HuH-7 (cell line): ENCODE measurements at places on chromosomes 16 and 17.

GRCh38 chr17:39239640-39240314 lies 14.0 kb upstream of the STAC2 start:
- DNase-seq = peak; percentile 76

GRCh38 chr17:43791589-43791988 lies 11.4 kb downstream of the CFAP97D1 start:
- DNase-seq = peak; percentile 43

DNA sequence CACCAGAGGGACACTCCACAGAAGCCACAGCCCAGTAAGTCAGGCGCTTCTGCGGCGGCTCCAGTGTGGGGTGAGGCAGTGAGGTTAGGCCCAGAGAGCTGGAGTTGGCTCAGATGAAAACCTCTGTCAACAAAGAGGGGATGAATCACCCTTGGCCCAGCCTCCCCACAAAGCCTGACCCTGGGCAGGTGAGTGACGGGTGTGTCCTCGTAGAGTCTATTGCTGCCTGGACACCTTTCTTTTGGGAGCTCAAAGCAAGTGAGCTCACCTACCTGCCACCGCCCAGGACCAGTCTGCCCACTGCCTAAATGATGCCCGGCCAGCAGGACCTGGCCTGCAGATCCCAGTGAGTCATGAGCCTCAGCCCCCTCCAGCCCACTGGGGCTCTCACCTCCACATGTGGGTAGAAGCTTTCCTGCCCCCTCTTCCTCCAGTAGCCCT lies 24.9 kb upstream of the DBNDD1 start:
- DNase-seq = no peak

DNA sequence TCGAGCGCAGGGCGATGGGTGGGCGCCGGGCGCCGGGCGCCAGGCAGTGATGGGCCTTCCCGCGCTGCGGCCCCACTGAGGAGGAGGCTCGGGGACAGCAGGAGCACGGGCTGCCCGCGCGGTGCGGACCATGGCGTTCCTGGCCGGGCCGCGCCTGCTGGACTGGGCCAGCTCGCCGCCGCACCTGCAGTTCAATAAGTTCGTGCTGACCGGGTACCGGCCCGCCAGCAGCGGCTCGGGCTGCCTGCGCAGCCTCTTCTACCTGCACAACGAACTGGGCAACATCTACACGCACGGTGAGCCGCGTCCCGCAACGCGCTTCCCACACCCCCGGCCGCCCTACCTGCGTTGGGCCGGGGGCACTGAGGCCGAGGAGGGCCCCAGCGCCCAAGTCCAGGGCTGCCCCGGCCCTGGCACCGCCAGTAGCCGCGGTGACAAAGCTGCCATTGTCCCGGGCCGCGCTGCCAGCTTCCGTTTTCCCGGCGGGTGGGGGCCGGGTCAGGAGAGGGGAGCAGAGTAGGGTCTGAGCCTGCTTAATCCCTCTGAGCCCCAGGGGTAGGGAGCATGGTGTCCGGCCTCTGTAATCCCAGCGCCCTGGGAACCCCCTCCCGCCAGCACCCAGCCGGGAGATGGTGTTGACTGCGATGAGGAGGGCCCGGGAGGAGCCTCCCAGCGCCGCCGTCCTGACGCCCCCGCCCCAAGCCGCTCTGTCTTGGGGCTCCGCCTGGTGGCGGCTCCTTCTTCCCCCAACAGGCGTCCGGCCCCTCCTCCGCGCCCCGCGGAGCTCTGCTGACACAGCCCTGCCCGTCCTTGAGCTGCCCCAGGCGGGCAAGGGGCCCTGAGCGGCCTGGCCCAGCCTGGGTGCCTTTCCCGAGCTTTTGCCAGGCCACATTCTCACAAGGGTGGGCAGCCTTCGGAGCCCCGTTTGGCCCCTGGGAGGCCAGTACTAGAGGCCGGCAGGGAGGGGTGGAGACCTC lies 685 bp downstream of the PAQR4 start:
- peak; percentile 69 for DNase-seq

- DNase-seq = no peak
These were observed 35.8 kb downstream of the CPD start for GRCh38 chr17:30414486-30414885.

GRCh38 chr17:18916816-18917500 lies 35.0 kb upstream of the SLC5A10 start:
- no peak for DNase-seq

GRCh38 chr17:60383379-60383778 lies 8.6 kb downstream of the USP32 start:
- no peak for DNase-seq

DNA sequence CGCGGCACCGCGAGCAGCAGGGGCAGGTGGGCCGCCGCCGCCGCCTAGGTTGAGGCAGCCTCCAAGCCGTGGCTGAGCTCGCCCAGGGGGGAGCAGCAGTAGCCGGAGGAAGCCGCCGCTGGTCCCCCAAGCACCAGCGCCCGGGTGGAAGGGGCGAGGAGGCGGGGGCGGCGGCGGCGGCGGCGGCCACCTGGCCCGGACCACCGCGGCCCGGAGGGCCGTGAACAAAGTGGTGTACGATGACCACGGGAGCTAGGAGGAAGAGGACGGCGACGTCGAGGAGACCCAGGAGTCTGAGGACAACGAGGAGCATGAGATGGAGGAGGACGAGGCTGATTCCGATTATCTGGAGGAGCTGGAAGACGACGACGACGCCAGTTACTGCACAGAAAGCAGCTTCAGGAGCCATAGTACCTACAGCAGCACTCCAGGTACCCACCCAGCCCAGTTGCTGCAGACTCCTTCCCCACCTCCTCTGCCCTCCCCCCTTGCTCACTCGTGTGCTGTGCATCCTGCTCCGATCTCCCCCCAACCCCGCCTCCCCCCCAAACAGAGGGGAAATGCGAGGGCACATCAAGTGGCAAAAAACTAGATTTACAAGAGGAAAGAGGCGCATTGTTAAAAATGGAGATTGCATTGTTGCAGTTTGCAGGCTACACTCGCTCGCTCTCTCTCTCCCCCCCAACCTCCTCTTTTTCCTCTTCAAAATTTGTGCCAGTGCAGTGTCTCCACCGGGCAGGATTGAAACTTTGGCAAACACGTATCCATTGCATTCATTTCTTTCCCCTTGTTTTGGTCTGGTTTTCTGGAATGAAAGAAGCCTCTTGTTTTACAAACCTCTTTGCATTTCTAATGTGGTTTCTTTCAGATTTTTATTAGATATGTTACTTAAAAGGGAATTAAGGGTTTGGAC lies 41.8 kb upstream of the AMZ2 start:
- peak; percentile 57 for DNase-seq

DNA sequence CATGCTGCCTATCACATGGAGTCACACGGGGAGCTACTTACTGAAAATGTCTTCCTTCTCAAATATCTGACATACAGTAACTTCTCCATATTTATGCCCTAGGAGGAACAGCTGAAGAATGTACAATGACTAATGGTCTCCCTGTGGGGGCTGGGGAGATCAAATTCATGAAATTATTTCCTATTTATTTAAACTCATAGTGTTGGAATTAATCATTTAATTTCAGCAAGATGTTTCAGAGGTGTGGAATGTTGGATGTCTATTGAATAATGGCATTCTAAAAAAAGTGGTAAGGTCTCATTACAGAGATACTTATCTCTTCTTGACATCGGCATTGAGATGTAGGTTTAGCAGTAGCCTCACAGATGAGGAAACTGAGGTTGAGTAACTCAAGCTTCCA lies 214.3 kb upstream of the CDH11 start:
- DNase-seq = no peak

GRCh38 chr17:77074681-77075080 lies 66.1 kb upstream of the SEC14L1 start:
- DNase-seq = no peak
